ENCODE measurements at places on chromosomes 4 and X.

DNA sequence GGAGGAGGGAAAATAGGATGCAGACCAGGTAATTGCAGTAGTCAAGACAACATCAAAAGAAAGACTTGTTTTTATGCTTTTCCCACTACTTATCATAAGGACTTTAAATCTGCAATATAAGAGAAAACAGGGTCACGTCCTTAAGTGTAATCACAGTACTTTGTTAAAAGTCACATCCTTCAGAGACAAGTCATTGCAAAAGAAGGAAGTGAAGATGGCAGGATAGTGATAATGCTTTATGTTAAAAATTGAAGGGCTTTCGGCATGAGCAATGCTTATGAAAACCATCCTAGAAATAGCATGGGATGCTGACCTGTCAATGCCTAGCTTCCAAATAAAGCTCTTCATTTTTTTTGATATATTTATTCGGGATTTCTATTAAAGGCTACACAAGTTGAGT lies 110.2 kb upstream of the TENM3 start:
- no peak for DNase-seq

DNA sequence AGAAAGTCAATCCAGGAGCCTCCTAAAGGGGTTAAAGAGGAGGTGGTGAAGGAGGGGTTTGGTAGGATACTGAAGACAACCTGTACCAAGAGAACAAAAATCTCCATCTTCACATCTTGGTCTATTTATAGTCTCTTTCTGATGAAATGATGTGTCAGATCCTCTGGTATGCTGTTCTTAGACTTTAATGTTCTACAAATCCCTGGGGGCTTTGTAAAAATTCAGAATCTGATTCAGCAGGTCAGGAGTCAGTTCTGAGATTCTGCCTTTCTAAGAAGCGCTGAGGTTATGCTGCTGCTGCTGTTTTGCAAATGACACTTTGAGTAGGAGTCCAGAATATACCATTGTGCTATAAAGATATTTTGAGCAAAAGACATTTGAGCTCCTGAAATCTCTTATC lies 172.9 kb upstream of the GLRA2 start:
- DNase-seq: no peak

- DNase-seq: no peak
These were observed 8.6 kb upstream of the ARHGAP10 start for GRCh38 chr4:147723326-147723725.

DNA sequence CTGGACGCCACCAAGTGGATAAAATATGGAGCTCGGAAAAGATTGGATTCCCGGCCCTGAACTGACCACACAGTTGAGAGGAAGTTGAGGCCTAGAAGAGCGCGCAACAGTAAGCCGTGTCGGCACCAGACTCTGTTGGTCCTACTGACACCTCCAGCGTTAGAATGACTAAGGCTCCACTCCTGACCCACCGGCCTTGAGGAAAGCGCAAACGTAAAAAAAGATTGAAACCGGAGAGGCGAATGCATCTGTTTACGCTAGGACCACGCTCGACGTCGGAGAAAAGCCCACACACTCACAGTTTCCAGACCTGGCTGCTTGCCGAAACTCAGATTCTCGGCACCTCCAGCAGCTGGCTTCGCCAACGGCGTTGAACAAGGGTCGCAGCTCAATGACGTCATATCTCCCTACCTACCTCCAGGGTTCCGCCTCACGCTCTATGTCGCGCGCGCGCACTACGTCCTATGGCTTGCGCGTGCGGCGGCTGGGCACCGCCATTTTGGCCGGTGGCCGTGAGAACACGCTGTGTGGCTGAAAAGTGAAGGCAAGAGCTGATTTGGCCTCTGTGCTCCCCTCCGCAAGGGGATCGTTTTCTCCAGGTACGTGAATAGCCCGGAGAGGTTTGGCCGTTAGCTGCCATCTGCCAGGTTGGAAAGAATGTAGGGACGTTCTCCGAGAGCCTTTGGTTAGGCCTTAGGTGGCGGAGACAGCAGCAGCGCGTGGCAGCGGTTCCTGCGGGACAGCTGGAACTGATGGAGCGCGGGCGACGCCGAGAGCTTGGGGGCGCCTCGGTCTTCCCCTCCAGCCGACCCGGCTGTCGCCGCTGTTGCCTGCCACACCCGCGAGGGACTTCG lies at the start of the genes ABCE1 and ANAPC10:
TSS of gene ABCE1 (plus strand) at position 491 of the 854 bp plus-strand sequence. CDS start 6,102 bp downstream, outside the sequence.
TSS of gene ANAPC10 (minus strand) at position 376 of the 854 bp plus-strand sequence. CDS start 2,097 bp downstream, outside the sequence.
- peak; percentile 92 for DNase-seq

DNA sequence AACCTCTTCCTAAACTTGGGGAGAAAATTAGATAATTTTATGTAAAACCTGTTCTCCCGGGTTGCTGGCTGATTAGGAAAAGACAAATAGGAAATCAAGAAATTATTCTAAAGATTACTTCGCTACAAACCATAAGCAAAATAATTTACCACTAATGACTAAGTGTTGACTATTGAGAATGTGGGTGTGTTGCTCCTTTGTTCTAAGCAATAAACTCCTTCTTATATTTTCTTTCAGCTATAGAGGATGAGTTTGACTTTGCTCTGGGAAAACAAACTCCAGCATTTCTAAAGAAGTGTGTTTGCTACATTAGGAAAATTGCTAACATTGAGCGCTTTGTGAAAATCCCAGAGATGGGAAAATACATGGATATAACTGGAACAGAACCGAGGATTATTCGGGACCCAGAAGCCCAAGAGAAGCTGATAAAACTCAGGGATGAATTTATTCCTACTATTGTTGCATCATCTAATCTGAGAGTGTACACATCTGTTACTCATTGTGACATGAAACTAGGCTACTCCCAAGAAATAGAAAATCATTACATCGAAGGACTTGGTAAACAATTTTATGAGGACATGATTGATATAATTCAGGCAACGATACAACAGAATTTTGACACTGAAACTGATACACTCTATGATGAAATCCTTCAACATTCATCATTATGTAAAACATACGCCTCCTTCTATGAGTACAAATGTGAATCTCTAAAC lies 194.2 kb downstream of the NWD2 start:
- no peak for DNase-seq

DNA sequence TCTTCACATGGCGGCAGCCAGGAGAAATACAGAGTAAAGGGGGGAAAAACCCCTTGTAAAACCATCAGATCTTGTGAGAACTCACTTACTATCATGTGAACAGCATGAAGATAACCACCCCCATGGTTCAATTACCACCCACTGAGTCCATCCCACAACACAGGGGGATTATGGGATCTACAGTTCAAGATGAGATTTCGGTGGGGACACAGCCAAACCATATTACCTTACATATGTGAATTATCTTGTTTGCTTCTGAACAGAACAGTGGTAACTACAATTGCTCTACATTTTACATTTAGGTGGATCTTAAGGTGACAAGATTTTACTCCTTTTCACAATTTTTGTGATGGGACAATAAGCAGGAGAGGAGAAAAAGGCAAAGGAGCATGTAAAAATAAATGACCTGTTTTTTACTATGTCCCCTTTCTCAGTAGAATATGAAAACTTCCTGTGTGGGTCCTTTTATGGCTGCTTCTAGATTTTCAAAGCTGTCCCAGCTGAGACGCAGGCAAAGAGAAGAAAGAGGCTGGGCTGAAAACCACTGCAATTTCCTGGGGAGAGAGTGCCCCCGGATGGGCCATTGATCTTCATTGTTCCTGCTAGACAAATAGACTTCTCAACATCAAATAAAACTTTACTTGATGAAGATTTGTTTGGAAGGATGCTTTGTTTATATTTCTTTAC lies 45.9 kb upstream of the PGM2 start:
- peak; percentile 15 for DNase-seq

DNA sequence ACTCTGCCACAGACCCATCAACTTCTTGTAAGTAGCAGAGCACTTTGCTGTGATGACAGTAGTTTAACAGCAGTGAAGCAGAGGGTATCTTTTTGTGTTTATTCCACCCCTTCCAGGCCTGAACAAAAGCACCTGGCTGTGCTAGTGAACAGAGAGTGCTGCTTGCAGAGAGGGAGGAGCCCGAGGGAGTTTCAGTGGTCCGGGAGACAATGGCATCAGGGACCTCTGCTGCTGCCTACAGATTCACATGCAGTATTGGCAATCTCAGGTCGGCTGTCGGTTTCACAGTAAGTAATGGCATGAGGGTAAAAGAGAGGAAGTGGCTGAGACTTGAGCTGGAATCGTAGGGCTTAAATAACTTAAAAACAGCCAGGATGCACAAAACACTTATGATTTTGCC lies 755.8 kb downstream of the RPA4 start:
- no peak for DNase-seq

All from stimulated activated CD8-positive, alpha-beta memory T cell treated with anti-CD3 and anti-CD28 coated beads, Interleukin-7, amount 100 ng/mL, for 1 hour (primary cell).